ENCODE measurements at places on chromosomes 7 and 10.

DNA sequence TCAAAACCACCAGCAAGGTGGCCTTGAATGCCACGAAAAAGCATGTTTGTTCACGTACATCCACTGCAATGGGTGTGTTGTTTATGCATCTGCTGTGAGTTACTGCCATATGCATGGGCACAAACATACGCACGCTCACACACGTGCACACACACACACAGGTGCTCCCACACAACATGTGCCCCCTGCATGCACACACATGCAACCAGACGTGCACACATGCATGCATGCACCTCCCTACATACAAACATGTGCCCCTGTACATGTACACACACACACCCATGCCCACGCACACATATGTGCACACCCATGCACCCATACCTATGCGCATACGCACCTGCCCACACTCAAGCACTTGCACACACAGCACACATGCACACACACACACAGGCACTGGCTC lies 10.1 kb upstream of the DMBT1 start:
- DNase-seq: no peak

GRCh38 chr10:90612276-90612675 lies 245.6 kb downstream of the HTR7 start:
- no peak for DNase-seq

DNA sequence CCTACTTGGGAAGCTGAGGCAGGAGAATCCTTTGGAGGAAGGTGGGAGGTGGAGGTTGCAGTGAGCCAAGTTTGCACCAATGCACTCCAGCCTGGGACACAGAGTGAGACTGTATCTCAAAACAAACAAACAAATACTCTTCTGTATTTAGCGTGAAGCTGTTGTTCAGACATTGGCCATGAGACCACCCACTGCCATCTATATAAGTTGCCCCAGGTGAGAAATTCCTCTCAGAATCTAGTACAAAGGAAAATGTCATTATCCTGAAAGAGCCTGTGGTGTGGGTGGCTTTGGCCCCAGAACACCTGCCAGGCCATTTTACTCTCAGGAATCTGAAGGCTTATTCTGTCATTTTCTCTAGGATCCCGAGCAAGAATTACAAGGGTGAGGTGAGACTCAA lies 4.0 kb upstream of the FRMD4A start:
- DNase-seq: no peak

DNA sequence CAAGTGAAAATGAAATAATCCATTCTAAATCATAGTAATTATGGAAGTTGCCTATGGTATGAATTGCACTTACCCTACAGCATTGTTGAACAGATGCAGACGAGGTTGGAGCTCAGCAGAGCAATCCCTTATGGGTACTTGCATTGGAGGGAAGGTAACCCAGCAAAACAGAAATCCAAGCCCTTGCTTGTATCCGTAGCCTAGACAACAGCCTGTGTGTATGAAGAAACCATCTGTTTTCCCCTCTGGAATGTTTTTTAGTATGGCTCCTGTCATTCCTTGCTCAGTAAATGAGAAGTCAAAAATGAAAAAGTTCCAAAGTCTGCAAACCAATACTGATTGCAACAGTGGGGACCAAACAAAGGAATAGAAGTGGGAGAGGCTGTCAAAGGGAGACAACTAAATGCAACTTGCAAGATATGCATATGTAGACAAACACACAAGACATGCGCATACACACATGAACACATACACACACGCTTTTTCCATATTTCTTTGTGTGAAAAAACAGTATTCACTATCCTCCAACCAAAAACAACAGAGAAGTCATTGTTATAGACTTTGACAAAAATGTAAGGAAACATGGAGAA lies 260.8 kb downstream of the DYNC1I1 start:
- DNase-seq: no peak

DNA sequence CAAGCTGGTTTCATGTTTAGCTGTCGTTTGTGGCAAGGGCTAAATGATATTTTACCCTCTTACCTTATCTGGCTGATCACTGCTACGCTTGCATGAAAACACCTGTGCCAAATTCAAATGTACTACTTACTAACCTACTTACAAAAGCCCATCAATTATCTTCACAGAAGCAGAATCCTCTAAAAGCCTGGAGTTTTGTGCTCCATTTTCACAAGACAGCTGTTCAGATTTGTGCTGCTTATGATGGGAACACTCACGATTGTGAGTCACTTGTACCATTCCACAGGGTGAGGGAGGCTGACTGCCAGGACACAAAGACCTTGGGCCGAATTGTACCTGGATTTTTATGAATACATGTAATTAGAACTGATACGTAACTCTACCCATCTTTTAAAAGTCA lies 245.0 kb upstream of the NPY start:
- DNase-seq: peak; percentile 4

- no peak for DNase-seq
Observed at GRCh38 chr10:33880291-33880690, 545.8 kb upstream of the NRP1 start.

GRCh38 chr10:22697800-22698199 lies 16.6 kb downstream of the PIP4K2A start:
- no peak for DNase-seq

GRCh38 chr7:77561352-77561751 lies 24.3 kb downstream of the PTPN12 start:
- no peak for DNase-seq

GRCh38 chr7:157708919-157709295 lies 372.1 kb downstream of the DNAJB6 start:
- no peak for DNase-seq
